Dermis blood vessel endothelial cell (primary cell): ENCODE measurements at places on chromosomes 3 and 15. TPM values are rescaled to one million over a fixed set of nuclear protein-coding genes. Genes with fewer than 3 reads are reported as not detected.

SAMMSON gene
- total RNA-seq: not detected in 2 replicates

LINGO1 gene
- 0.51 TPM in 1 of 2 replicates, not detected in the other for total RNA-seq

FEZF2 gene
- total RNA-seq: not detected in 2 replicates

OR5K2 gene
- total RNA-seq: not detected in 2 replicates
